Stimulated activated CD4-positive, alpha-beta T cell treated with anti-CD3 and anti-CD28 coated beads, Interleukin-4, amount 100 ng/mL, for 1 hour (primary cell): ENCODE measurements at places on chromosomes 12 and 14.

GRCh38 chr14:38868399-38869290 lies 234.4 kb downstream of the SEC23A start:
- DNase-seq, result no peak

GRCh38 chr12:68200854-68201253 lies 24.8 kb downstream of the IL26 start:
- DNase-seq, result no peak

- no peak for DNase-seq
These were observed 54.5 kb downstream of the PDZRN4 start for GRCh38 chr12:41242603-41243002.

DNA sequence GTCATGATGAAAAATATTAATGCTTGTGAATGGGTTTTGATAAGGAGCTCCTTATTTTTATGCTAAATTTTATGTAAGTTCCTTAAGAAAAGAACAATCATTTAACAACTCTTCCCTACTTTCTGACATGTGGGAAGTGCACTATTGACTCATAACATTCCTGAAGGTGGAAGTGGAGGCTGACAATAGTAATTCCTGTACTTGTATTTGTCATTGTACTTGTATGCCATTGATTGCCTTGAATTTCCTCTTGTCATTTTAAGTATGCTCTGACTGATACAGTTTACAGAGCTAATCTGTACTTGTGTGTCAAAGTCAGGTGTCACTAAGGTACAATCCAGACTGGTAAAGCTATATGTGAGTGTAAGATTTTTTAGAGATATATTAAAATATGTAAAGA lies 440.0 kb downstream of the SLC16A7 start:
- DNase-seq, result no peak

DNA sequence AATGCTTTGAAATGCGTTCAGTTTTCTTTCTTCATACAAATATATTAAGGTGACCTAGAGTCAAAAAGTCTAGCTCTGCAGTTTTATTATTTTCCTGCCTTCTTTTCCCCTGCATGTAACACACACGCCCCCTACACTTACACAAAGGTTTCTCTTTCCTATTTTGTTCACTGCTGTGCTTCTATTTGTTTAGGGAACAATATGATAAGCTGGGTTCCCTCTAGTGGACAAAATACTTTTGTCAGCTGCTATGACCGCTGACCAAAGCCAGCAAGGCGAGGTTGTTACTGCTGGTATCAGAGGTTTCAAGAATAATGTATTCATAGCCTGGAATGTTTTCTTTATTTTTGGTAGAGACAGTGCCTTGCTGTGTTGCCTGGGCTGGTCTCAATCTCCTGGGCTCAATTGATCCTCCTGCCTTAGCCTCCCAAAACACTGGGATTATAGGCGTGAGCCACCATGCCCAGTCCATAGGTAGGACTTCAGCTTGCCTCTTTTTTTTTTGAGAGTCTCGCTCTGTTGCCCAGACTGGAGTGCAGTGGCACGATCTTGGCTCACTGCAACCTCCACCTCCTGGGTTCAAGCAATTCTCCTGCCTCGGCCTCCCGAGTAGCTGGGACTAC lies 33.4 kb downstream of the FNTB start:
- DNase-seq, result no peak

- no peak for DNase-seq
These were observed 27.7 kb upstream of the CALM1 start for GRCh38 chr14:90368946-90369721.

GRCh38 chr14:36455241-36455627 lies 64.8 kb downstream of the NKX2-1 start:
- no peak for DNase-seq

DNA sequence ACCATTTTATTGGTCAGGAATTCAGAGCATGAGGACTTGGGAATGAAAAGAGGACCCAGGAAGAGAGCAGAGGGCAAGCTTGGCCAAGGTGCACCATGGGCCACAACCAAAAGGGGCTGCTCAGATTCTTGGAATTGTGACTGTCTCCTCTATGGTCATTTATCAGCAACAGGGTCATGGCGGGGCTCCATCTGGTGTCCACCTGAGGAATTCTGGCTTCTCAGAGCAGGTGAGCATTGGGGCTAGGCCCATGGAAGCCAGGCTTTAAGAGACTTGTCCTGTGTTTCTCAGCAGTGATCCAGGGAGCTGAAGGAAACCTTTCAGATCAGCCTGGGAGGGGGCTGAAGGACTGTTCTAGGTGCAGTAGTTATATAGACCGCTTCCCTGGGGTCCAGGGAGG lies 2.6 kb upstream of the RIN3 start:
- DNase-seq, result no peak

GRCh38 chr12:106131676-106132075 lies 7.1 kb downstream of the NUAK1 start:
- no peak for DNase-seq

- no peak for DNase-seq
These were observed 94.2 kb upstream of the FGD4 start for GRCh38 chr12:32305163-32305562.

- DNase-seq, result no peak
These were observed 182.8 kb downstream of the ADGRD1 start for GRCh38 chr12:131136539-131136872.

DNA sequence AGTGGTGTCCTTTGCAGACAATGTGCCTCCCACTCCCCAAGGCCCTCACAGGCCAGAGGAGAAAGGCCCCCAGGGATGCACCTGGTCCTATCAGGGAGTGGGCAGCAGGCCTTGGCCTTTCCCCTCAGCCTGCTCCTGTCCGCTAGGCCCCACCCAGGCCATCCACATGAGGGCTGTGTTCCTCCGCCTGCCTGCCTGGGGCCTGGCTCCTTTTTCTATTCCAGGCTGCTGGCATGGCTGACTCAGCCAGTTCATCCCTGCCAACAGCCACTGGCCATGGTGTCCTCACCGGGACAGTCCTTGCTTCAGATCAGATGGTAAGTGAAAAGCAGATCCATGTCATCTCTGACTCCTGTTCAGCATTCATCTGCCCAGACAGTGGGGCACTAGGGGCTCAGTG lies 13.4 kb downstream of the ISM2 start:
- no peak for DNase-seq

DNA sequence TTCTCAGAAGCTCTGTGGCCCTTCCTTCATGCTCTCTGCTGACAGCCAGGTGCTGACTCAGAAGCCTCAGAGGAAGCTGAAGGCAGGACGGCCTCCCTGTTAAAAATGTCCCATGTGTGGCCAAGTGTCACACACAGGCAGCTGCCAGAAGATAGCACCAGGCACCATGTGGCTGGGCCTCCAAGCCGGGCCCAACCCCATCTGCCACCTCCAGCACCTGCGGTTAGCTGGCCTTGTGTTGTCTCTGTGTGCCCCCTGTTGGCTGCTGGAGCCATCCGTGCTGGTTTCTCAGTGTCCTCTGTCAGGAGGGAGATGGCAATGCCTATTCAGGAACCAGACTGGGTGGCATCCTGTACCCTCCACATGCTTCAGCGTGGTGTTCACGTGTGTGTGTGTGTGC lies 63.2 kb downstream of the TSPAN11 start:
- no peak for DNase-seq

DNA sequence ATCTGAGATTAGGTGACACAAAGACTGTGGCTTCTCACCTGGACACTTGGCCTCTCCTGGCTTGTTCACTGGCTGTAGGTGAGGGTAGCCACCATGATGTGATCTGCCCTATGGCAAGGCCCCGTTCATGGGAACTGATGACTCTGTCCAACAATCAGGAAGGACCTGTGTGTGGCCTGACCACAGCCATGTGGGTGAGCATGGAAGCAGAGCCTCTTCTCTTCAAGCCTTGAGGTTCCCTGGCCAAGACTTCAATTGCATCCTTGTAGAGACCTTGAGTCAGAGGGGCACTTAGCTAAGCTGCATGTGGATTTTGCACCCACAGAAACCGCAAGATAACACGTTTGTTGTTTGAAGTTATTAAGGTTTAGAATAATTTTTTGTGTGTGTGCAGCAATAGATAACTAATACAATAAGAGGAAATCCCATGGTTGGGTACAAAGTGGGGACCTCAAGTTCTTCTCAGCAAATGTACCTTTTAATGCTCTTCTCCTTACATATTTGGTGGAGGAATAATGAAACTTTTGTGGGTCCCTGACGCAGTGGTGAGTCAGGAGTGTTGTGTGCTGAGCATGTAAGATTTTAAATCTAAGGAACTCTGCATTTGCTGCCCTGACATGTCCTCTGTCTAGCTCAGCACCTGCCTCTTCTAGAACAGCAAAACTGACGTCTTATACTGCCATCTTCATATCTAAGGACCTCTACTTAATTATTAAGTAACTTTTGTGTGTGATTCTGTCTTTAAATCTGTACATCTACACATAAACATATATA lies 27.5 kb upstream of the PLEKHG7 start:
- no peak for DNase-seq

DNA sequence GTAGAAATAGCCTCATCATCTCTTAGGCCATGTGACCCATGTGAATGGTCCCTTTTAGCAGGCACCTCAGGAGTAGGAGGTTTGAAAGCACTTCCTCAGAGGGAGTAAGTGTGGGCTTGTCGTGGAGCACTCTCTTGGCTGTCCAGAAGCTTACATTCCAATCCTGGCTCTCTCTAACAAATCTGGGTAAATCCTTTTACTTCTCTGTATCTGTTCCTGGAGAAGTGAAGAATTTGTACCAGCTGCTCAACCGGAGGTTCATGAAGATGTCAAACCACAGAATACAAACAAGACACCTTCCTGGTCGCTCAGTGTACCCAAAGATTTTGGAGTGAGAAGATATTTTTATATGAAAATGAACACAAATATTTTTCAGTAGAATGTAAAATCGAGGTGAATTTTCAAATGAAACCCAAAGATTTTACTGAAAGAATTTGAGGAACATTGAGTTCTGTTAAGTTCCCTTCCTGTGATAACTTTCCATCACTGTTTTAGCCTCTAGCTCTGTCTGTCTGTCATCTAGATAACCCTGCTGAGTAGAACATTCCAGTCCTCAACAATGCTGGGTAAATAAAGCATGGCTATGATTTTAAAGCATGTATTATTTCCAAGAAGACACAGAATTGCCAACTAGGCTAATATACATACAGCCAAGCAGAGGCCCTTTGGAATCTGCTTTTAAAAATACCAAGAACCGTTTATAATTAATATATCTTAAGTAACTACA lies 263.9 kb upstream of the RGS6 start:
- DNase-seq, result no peak

DNA sequence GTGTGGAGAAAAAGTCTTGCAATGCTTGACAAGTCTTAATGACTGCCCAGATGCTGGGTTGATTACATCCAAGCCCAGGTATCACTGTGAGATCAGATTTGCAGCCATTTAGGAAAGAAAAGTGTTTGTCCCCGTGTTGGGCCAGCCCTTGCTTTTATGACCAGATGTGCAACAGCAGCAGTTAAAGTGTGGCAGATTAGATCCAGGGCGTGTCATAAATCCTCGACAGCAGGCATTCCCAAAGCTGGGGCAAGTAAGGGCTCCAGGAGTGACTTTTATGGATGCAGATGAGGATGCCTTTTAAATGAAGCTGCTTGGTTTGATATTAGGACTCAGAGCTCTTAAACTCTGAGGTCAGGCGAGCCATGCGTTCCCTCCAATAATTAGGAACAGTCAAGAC lies 1.7 kb downstream of the SMOC1 start:
- no peak for DNase-seq

GRCh38 chr12:108559748-108560147 lies 1.2 kb downstream of the SART3 start:
- no peak for DNase-seq

GRCh38 chr12:108345716-108346633 lies 6.9 kb upstream of the CMKLR1 start:
- no peak for DNase-seq

- no peak for DNase-seq
These were observed 66.1 kb upstream of the GRIP1 start for GRCh38 chr12:66744956-66745383.

DNA sequence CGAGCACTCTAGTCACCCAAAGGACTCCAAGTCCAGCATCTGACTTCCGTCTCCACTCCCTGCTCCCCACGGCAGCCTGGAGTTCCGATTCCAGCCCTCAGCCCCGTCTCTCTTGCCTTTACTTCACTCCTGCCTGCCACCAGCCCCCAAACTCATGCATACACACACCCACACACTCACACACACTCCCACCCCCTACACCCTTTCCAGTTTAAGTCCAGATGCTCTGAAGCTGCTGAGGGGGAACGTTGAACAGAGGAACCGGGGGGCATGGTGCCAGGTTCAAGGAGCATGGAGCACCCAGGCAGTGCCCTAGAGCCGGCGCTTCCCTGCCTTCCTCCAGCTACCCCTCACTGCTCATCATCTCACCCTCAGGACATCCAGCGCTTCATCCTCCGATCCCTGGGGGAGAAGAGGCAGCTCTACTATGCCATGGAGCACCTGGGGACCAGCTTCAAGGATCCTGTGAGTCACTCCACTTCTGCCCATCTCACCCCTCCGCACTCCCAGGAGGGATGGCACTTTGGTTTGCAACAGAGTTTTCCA lies 3.3 kb downstream of the P3H3 start:
- DNase-seq, result no peak

- no peak for DNase-seq
These were observed 945 bp upstream of the HIP1R start for GRCh38 chr12:122834104-122834920.

DNA sequence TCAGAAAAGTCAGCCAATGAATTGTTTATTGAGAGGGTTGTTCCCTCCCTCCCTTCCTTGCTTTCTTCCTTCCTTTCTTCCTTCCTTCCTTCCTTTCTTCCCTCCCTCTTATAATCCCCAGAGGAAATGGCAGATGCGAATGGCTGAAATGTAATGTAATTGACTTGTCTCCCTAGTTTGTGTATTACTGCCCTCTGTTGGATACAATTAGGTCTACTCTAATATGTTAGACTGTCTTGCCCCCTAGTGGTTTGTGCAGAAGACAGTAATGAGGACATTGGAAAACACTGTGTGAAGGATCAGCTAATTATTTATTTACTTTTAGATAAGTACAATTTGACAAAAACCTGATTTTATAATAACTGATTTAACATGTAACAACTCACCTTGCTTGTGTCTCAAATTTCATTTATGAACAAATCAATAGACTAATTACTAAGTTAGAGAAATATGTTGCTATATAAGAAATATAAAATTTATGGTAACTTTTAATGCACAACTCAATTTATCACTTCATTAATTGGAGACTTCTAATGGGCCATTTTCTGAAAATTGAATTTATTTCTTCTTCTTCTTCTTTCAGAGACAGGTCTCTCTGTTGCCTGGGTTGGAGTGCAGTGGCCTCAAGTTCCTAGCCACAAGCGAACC lies 229.8 kb upstream of the LRIG3 start:
- DNase-seq, result no peak

GRCh38 chr12:12671850-12672660 lies 23.9 kb downstream of the GPR19 start:
- no peak for DNase-seq

DNA sequence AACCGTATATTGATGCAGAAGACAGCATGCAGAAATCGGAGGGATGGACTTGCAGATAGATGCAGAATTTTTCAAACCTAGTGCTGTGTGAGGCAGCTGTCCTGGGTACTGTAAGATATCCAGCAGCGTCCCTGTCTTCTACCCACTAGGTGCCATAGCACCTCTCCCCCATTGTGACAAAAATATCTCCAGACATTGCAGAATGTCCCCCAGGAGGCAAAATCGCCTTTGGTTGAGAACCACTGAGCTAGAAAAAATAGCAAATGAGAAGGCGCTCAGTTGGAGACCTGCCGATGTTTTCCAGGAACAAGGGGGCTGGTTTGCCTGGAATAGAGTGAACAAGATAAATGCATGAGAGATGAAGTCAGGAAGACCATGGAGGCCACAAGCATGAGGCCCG lies 67.9 kb upstream of the TMEM132D start:
- no peak for DNase-seq

- no peak for DNase-seq
These were observed 133.8 kb upstream of the NUDT4 start for GRCh38 chr12:93243689-93244513.
